ENCODE measurements at places on chromosomes 1 and 21.

DNA sequence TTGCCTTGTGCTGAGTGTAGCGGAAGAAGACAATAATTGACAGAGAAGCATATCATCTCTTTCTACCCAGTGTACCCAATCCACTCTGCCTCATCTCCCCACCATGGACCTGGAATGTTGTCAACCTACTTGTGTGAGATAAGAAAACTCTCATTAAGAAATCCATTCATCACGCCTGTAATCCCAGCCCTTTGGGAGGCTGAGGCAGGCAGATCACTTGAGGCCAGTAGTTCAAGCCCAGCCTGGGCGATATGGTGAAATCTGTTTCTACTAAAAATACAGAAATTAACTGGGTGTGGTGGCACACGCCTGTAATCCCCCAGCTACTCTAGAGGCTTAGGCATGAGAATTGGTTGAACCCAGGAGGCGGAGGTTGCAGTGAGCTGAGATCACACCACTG, 209.6 kb downstream of the PBX1 start:
- DNase-seq, result no peak

DNA sequence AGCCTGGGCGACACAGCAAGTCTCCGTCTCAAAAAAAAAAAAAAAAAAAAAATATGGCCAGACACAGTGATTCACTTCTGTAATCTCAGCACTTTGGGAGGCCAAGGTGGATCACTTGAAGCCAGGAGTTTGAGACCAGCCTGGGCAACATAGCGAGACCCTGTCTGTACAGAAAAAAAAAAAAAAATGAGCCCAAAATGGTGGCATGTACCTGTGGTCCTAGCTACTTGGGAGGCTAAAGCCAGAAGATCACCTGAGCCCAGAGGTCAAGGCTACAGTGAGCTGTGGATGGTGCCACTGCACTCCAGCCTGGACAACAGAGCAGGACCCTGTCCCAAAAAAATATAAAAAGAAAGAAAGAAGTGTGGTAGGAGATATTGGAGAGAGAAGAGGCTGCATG, 1.7 kb upstream of the TESK2 start:
- no peak for DNase-seq

DNA sequence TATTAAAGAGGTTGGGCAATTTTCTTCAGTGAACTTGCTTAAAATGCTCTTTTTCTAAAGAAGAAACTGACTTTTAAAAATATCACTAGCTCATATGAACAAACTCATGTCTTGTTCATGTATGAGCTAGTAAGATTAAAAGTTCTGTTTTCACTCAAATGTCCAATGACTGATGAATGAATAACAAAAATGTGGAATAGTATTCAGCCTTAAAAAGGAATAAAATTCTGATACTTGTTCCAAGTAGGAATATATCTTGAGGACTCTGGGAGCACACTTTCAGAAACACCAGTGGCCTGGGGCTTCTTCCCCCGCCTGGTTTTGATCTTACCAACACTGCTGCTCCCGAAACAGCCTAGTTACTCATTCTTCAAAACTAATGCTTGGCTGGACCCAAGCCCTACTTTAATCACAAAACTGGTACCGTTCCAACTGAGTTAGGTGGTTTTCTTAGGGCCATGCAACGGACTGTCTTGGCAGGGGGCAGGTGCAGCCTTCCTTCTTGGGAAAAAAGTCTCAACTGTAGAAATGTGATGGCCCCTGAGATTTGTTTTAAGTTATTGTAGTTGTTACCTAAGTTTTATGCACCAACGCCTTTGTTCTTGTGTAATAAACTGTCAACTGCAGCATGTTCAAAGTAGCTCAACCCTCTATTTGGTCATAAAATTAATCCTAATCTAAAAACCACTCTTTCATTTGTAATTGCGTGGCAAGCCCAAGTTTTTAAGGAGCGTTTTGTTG, 116.0 kb downstream of the ETS2 start:
- no peak for DNase-seq

GRCh38 chr1:7824701-7825100, 28.2 kb downstream of the UTS2 start:
- DNase-seq, result no peak

GRCh38 chr1:64829411-64830029, 84.6 kb downstream of the RAVER2 start:
- no peak for DNase-seq

Measured in stimulated activated CD4-positive, alpha-beta T cell treated with anti-CD3 and anti-CD28 coated beads, Interleukin-12 subunit alpha, Interleukin-12 subunit beta, amount 100 ng/mL, for 48 hours (primary cell).